ENCODE measurements at places on chromosomes 7 and 10.

DNA sequence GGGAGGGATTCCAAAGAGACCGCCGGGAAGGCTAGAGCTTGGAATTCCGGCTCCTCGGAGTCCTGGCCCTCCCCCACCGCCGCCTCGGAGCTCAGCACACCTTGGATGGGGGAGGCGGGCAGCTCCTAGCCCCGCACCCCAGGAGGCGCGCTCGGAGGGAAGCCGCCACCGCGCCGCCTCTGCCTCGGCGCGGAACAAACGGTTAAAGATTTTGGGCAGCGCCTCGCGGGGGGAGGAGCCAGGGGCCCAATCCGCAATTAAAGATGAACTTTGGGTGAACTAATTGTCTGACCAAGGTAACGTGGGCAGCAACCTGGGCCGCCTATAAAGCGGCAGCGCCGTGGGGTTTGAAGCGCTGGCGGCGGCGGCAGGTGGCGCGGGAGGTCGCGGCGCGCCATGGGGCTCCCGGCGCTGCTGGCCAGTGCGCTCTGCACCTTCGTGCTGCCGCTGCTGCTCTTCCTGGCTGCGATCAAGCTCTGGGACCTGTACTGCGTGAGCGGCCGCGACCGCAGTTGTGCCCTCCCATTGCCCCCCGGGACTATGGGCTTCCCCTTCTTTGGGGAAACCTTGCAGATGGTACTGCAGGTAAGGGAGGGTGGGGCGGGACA is at the start of gene CYP26A1:
Gene CYP26A1 (plus strand): TSS at position 355 of the 608 bp plus-strand sequence. CDS start 42 bp downstream, at position 397.
- no peak for DNase-seq

DNA sequence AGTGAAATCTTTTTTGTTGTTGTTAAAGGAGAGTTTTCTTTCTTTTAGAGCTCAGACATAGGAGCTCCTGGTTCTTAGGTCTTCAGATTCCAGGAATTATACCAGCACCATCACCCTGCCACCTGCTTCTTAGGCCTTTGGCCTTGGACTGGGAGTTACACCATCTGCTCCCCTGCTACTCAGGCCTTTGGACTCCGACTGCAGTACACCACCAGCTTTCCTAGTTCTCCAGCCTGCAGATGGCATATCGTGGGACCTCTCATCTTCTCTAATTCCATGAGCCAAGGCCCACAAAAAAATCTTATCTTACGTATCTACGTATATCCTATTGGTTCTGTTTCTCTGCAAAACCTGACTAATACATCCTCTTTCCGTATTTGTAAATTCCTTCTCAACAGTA is 5.1 kb upstream of the TACC2 start:
- DNase-seq: no peak

DNA sequence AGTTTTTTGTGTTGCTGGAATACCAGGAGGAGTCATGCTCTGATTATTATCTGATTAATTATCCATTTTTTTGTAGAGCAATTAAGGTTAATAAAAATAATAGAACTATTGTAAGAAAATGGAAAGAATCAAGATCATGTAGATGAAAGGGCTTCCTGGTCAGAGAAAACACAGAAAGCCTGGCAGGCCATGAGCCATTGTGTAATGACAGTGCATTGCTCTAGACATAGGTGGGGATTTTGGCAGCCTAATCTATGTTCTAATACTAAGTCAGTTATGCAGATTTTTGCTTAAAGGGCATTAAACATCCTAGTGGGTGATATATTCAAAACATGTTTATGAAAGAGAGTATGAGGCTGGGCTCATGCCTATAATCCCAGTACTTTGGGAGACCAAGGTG is 198.2 kb downstream of the PPP1R9A start:
- no peak for DNase-seq

DNA sequence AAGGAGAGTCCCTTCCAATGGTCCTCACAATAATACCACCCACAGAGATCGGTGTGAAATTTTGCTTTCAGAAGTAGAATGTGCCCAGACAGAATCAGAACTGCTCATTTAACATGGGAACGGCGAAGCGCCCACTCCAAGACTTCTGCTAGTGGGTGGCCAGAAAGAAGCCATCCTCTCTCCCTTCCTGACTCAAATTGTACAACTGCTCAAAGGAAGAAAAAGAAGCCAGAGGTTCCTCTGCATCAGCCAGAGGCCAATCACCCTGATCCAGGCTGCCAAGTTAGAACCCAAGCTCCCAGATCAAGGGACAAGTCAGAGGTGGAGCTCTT is 23.3 kb downstream of the NUDCD3 start:
- no peak for DNase-seq

- DNase-seq: no peak
Measured at GRCh38 chr7:140661124-140661523, 11.6 kb upstream of the ADCK2 start.

DNA sequence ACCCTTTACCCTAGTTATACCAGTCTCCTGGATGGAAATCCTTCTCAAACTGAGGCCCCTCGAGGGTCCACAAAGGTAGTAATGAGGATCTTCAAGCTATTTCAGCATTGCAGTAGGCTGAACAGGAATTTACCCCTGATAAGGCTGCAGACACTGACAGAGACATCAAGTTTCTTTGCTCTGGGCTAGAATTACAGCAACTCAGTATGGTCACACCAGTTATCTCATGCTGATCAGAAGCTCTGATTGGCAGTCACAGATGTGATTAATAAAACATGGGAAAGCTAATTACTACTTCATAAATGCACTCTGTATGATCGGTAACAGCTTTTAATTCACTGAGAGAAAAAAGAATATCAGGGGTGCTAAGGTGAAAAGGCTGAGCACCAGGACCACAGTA is 30.6 kb downstream of the FAM204A start:
- no peak for DNase-seq

DNA sequence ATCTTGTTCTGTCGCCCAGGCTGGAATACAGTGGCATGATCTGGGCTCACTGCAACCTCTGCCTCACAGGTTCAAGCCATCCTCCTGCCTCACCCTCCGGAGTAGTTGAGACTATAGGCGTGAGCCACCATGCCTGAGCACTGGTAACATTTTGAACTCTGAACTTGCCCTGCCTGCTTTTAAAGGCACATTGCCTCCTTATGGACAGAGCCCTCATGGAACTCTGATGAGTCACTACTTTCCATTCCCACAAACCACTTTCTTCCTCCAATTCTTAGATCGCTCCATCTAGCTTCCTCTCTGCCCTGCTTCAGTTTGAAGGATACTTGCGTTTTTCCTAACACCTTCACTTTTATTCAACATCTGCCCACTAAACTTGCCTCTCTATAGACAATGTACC is 38.1 kb downstream of the PRPS1L1 start:
- no peak for DNase-seq

GRCh38 chr7:96303686-96304443 is 18.0 kb downstream of the SLC25A13 start:
- no peak for DNase-seq

DNA sequence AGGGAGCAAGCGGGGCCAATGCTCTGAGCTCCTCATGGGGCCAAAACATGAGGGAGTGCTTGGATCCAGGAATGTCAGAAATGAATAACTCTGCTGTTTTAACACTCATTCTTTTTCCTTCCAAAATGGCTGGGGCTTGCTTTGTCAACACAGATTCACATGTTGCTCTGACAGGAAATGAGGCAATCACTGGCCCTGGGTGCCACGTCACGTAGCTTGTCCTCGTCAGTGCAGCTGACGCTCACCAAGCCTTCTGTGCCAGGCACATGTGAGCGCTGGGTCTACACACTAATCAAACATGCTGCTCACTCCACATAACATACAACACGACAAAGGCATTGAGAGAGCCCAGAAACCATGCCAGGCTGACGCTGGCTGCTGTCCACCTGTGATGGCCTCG is 198.9 kb downstream of the WDR37 start:
- no peak for DNase-seq

GRCh38 chr10:121324678-121325213 is 273.5 kb downstream of the FGFR2 start:
- DNase-seq: no peak

DNA sequence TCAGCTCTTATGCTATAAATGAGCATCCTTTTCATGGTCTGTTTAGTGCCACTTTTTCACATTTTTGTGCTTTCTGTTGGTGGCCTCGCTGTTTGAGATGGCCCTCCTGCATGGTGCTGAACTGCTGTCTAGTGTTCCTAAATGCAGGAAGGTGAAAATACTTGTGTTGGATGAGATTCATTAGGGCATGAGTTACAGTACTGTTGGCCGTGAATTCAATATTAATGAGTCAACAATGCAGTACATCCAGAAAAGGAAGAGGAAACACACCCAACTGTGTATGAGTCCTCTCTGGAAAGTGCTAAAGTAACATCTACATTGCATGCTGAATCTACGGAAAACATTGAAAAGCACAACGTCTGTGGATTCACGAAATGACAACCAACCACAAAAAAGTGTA is 124.0 kb downstream of the HERPUD2 start:
- DNase-seq: no peak

- DNase-seq: no peak
Measured at GRCh38 chr10:14665304-14665703, 109.4 kb downstream of the FAM107B start.

- DNase-seq: no peak
Measured at GRCh38 chr7:30971840-30972563, 8.2 kb downstream of the GHRHR start.

DNA sequence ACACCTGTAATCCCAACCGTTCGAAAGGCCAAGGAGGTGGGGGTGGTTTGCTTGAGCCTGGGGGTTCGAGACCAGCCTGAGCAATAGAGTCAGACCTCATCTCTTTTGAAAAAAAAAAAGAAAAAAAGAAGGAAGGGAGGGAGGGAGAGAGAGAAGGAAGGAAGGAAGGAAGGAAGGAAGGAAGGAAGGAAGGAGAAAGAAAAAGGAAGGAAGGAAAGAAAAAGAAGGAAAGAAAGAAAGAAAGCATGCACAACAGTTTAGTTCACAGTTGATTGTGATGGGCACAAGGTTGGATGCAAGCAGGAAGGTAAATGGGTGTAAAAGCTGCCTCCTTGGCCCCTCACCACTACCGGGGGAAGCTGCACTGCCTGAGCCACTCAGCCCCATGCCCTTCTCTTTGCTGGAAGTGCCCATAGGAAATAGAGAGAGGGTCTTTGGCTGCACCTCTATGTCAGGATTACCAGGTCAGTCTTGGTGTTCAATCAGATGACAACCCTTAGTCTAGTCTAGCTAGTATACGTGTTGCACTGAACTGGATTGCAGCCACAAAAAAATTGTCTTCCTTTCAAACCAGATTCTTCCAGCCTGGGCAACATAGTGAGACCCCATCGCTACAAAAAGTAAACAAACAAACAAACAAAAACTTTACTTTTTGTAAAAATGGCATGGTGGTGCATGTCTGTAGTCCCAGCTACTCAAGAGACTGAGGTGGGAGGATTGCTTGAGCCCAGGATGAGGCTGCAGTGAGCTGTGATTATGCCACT is 20.0 kb downstream of the MAP3K8 start:
- DNase-seq: no peak

GRCh38 chr7:155974186-155974897 is 162.1 kb upstream of the SHH start:
- DNase-seq: no peak

GRCh38 chr10:103067484-103067883 is 125.6 kb downstream of the NT5C2 start:
- DNase-seq: no peak

DNA sequence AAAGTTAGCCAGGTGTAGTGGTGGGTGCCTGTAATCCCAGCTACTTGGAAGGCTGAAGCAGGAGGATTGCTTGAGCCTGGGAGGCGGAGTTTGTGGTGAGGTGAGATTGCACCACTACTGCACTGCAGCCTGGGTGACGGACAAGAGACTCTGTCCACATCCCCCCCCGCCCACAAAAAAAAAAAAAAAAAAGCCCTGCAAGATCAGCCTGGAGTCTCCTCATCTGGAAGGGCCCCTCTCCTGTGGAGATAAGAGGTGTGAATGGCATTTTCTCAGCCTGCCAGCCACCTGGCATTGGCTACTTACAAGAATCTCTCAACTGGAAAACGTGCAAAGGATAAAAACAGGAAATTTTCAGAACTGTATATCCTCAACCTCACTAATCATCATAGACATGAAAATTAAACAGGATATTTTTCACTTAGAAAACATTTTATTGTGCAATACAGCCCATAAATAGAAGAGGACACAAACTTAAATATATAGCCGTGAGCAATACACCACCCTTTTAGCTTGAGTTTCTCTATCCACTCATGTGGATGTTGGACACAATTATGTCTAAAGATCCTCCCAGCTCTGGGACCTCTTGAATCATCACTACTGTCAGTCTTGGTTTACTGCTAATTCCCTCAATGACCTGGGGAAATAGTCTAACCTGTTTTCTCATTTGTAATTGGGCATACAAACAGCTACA is 11.3 kb upstream of the TSPAN15 start:
- DNase-seq: no peak

- no peak for DNase-seq
Measured at GRCh38 chr10:113305871-113306270, 247.0 kb upstream of the HABP2 start.

- no peak for DNase-seq
Measured at GRCh38 chr7:81600608-81601007, 169.2 kb downstream of the HGF start.

DNA sequence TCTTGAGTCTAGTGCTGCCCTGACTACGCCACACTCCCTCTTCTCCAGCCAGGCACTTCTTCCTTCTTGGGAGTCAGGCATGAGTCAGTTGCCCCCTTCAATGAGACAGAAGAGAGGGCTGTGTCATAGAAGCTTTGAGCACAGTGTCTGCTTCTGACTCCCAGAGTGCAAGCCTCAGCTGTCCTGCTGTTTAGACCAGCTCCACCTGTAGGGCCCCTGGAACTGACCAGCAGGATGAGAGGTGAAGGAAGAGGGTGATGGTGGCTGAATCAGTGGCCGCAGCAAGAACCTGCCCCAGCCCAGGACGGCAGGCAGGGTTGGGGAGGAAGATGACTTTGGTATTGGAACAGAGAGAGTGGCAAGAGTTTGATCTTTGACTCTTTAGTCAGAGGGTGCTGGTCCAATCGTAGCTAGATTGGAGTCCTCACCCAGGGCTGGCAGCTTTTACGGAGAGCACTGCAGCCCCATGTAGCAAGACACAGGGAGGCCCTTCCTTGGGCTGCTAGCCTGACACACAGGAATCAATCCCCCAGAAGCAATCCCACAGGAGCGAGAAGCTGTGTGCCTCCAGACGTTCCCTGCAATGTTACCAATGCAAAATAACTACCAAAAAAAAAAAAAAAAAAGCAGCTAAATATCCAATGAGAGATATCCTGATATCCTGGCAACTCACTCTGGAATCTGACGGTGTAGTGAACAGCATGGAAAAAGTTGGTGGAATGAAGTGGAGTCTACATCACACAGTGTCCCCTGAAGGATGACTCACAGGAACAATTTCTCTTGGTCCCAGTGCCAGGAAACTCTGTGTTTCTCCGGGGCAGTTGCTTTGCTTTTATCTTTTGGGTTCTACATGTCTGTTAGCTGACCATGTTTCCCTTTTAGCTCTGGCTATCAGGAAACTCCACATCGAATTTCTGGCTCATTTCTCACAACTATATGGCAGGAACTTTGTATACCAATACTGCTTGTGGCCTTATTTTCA is 6.9 kb downstream of the C10orf62 start:
- no peak for DNase-seq

All from progenitor cell of endocrine pancreas (in vitro differentiated cells).